ENCODE measurements at places on chromosomes 7 and 10.

DNA sequence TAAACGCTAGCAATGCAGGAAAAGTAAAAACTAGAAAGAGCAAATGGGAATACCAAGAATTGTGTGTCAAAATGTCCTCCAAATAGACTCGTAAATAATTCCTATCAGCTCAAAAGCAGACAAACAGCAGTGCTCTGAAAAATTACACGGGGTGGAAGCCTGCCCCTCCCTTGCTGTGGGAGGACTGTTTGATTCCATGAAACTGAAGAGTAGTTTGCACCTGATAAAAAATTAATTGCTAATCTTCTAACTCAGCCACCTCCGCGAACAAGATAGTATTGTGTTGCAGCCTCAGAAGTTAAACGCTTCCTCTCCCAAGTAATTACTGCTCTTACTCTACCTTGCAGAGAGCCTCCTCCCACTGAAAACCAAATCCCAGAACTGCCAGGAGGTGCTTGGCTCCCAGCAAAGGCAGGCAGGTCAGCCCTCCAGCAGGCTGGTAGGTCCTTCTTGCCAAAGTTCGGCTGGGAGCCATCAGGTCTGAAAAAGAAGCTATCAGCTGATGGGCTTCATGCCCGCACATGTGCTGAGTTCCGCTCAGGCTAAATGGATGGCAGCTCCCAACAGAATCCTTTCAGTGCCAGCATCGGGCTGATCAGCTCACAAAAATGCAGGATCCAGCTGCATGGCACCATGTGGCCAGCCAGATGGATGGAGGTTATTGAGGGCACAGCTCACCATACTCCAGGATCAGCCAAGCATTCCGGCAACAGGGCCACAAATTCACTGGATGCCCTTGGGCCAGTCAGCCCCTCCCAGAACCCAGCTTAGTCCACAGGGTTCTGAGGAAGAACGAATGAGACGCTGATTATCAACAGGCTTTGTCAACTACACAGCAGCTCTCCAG, 37.1 kb downstream of the MAD1L1 start:
- no peak for DNase-seq

DNA sequence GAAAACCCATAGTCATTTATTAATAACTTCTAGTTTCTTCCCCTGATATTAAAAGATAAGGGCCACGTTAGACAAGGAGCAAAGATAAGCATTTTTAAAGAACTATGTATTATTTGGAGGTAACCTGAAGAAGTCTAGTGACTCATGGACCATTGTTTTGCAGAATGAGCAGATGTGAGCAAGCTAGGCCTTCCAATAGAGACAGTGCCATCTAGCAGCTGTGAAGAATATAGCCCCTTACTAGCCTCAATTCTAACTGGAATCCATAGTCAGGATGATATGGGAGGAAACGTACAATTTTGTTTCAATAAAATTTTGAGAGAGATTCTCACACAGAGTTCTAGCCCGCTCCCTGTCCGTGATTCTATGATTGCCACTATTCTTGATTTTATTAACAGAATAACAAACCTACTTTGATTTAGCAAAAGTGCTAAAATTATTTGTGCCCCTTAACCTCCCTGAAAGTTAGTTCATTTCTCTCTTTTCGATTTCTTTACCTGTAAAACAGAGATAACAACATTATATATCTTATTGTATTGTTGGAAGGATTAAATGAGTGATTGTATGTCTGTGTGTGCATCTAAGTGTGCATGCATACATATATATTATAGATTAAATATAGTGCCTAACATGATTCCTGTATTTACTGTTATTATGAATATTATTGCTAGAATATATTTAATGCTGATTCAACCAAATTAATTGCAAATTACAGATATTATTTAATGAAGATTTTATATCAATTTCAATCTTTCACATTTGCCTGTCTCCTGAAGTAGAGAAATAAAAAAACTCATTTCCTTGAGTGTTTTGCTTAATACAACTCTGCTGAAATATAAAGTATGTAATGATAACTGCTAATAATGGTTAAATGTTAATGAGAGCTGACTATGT, 22.7 kb downstream of the FAM237B start:
- DNase-seq = peak; percentile 79

DNA sequence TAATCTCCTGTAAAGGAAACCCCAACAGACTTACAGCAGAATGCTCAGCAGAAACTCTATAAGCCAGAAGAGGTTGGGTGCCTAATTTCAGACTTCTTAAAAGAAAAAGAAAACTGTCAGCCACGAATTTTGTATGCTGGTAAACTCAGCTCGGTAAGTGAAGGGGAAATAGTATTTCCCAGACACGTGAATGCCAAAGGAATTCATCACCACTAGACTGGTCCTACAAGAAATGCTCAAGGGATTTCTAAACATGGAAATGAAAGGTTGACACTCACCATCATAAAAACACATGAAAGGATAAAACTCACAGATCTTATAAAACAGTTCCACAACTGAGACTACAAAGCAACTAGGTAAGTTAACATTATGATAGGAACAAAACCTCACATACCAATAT, 68.6 kb downstream of the GLCCI1 start:
- DNase-seq = no peak

- peak; percentile 95 for DNase-seq
Observed at GRCh38 chr10:32413513-32413912, 32.4 kb upstream of the CCDC7 start.

All from GM23248 (cell line).